ENCODE measurements at places on chromosomes 6 and 20. TPM values are rescaled to one million over a fixed set of nuclear protein-coding genes. Genes with fewer than 3 reads are reported as not detected.

TMEM200A gene
- 16.5 TPM for total RNA-seq

NXT1 gene
- total RNA-seq, result 10.1 TPM

LTA gene
- not detected for total RNA-seq

SUMO4 gene
- total RNA-seq, result 4.2 TPM

RFX6 gene
- not detected for total RNA-seq

PBOV1 gene
- not detected for total RNA-seq

ID4 gene
- total RNA-seq, result 76.7 TPM

PDE10A gene
- total RNA-seq, result 54.6 TPM
